ENCODE measurements at places on chromosomes 2 and 18.

GRCh38 chr2:238818561-238818960 is 29.3 kb upstream of the TWIST2 start:
- no peak for DNase-seq

DNA sequence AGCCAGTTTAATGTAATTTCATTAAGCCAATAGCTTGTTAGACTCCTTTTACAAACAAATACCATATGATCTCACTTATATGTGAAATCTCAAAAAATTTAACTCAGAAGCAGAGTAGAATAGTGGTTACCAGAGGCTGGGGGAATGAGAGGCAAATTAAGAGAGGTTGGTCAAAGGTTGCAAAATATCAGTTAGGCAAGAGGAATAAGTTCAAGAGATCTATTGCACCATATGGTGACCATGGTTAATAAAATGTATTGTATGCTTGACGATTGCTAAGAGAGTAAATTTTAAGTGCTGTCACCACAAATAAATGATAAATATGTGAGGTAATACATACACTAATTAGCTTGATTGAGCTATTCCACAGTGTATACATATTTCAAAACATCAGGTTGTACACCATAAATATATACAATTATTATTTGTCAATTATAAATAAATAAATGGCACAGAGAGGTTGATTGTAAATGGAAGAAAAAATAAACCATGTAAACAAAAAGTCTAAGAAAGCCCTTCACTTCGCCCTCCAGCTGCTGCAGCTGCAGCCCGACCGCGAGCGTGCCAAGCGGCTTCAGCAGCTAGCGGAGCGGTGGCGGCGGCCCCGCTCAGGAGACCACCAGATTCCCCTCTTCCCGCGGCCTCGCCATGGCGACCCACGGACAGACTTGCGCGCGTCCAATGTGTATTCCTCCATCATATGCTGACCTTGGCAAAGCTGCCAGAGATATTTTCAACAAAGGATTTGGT is 23.0 kb upstream of the ACTR2 start:
- DNase-seq: no peak

DNA sequence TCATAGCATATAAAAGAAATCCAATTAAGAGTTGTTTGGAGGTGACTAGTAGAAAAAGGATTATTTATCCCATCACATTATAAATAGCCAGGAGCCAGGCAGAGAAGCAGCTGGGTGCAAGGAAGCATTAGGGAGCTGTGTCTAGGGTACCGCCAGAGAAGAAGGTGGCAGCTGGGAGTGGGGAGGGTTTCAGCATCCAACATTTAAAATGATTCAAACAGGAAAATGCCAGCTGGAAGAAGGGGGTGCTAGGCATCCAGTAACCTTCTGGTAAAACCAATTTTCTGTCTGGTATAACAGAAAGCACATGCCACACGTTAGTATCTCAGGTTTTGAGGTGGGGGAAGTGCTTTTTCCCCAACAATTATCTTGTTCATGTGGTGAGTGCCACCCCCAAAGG is 452.4 kb downstream of the ZEB2 start:
- DNase-seq: no peak

GRCh38 chr2:202375033-202375608 is 1.0 kb upstream of the BMPR2 start:
- DNase-seq: peak; percentile 82

DNA sequence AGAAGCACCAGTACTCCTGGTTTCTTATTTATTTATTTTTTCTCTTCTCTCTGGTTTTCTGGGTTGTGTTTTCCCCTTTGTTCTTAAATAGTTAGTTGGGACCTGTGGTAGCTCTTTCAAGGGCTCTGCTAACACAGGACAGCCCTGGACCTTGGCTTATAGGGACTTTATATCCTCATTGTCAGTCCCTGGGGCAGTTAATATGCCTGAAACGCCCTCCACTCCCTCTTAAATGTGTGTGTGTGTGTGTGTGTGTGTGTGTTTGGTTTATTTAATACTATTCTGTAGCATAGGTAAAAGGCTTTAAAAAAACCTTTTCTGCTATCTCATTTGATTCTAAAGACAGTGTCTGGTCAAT is 54.6 kb downstream of the GATA6 start:
- DNase-seq: no peak

DNA sequence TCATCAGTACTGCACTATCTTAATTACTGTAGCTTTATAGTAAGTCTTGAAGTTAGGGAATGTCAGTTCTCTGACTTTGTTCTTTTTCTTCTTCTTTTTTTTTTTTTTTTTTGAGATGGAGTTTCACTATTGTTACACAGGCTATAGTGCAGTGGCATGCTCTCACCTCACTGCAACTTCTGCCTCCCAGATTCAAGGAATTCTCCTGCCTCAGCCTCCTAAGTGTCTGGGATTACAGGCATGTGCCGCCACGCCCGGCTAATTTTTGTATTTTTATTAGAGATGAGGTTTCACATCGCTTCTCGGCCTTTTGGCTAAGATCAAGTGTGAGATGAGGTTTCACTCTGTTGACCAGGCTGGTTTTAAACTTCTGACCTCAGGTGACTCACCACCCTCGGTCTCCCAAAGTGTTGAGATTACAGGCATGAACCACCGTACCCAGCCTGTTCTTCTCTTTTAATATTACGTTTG is 41.9 kb upstream of the TANC1 start:
- no peak for DNase-seq

DNA sequence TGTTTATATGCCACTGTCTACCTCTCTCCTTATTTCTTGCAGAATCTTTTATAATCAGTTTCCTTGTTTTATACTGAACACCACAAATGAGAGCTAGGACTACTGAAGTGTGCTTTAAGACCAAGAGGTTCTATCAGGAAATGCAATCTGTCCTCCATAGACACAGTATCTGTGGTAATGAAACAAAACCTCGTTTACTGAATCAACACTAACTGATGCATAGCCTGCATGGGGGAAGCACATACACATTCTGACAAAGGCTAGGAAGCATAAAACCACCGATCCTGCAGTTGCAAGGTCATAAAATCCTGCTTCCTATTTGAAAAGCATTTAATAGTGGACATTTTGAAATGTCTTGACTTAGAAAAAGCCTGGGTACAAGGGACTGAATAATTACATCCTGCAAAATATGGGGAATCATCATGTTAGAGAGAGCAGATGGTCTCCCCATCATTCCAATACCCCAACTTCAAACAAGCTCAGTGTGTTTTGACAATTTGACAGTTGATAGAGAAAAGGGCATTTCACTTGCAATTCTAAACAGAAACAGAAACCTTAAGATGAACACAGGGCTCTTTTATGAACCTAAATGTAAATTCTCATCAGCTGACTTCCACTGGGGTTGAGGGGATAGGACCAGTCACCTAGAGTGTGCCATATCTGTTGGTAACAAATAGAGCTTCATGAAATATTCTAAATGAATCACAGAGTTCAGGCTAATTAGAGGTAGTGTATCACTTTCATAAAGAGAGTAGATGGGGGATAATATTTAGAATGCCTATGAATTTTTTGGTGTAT is 1845.6 kb upstream of the PIK3C3 start:
- peak; percentile 42 for DNase-seq

- DNase-seq: no peak
These were observed 3.1 kb downstream of the CCL20 start for GRCh38 chr2:227816507-227817294.

DNA sequence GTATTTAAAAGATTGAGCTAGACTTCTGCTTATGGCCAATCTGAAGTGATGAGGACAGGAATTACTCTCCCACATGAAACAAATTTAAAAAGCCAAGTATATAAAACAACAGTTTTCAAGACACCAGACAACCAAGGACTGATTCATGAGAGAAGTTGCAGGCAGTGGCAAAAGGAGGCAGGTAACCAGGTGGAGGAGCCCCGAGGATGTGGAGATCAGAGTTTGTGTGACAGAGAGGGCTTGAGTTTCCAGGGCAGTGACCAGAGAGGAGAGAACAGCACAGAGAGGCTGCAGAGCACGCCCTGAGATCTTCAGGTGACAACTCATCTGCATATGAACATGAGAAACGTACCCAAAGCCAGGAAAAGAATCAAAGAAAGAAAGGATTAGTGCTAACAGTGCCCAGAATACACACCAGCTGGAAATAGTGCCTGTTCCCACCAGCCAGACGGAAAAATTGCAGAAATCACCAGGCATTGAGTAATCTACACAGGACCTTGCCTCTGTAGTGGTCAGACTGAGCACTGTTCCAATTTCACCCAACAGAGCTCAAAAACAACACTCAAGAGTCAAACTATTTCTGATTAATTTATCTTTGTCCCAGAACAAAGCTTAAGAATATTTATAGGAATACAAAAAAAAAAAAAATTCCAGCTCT is 173.1 kb downstream of the SEPTIN10 start:
- DNase-seq: no peak

- no peak for DNase-seq
These were observed 52.5 kb downstream of the TMEM247 start for GRCh38 chr2:46531863-46532262.

GRCh38 chr2:177329064-177329463 is 63.5 kb upstream of the AGPS start:
- no peak for DNase-seq

- DNase-seq: no peak
These were observed 1791.6 kb downstream of the SUCLG1 start for GRCh38 chr2:82667491-82667890.

- no peak for DNase-seq
These were observed 39.6 kb upstream of the CCDC88A start for GRCh38 chr2:55459279-55459678.

DNA sequence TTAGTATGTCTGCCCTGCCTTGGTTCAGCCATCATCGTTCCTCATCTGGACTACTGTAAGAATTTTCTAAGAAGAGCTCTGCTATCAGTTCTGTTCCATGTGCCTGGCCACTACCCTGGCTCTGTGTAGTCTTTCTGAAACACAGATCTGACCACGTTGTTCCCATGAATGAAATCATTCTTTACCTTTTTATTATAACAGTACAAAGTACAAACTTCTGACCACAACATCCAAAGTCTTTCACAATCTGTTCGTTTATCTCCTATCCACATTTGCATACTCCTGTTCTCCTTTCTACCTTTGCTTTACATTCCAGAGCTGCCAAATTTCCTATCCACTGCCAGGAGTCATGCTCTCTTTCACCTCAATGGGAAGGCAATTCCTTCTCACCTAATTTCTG is 284.6 kb upstream of the LRP1B start:
- no peak for DNase-seq

- no peak for DNase-seq
These were observed at the start of gene ICOS for GRCh38 chr2:203936535-203936934. ICOS (plus strand) TSS chr2:203936763; CDS start chr2:203936815, 52 bp downstream.

DNA sequence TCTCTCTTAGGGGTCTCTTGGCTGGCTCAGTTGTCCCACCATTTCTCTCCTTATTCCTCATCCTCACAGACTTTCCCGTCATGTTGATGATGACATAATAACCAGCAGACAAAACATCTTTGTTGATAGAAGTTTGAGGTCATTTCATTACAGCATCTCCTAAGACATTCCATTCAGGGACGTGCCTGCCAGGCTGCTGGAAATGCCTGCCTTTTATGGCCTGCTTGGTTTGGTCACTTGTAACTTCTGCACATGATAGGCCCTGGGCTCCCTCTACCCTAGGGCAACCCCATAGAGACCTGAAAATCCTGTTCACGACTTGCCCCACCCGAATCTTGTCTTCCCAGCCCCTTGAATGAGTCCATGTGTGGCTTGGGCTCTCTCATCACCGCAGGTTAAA is 81.7 kb downstream of the SDC1 start:
- DNase-seq: peak; percentile 50

- no peak for DNase-seq
These were observed 104.9 kb downstream of the CDC42EP3 start for GRCh38 chr2:37566517-37566981.

- no peak for DNase-seq
These were observed 147.6 kb upstream of the CAB39 start for GRCh38 chr2:230564805-230565779.

GRCh38 chr2:104140361-104140760 is 713.6 kb upstream of the POU3F3 start:
- DNase-seq: no peak

- no peak for DNase-seq
These were observed 70.8 kb downstream of the DTNA start for GRCh38 chr18:34780856-34781255.

DNA sequence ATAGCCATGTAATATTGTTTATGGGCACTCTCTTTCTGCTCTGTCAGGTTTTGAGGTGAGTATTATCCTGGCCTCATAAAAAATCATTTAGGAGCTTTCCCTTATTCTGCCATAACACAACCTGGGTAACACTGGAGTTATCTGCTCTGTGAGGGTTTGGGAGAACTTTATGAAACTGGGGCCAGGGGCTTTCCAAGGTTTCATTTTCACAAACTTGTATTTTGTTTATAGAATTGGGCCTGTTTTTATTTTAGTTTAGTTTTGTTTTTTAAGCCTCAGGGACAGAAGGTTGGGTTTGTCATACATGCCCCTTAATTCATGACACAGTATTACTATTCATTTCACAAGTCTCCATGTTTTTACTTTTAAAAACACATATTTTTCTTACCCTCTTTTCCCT is 83.5 kb downstream of the IRS1 start:
- DNase-seq: no peak

DNA sequence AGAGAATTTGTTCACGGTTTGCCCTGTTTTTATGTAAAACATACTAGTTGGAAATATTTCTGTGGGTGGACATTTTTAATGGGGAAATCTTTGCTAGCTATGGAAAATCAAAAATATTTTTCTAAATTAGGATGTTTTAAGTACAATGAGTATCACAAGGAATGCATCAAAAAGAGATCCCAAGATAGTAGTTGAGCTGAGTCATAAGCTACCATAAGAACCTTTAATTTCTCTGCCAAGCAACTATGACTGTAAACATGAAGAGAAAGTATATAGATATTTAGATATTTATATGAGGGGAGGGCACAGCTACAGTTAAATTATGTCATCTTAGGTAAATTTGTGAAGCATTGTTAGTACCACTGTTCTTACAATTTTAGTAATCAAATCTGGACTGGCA is 646.2 kb downstream of the XIRP2 start:
- DNase-seq: no peak
